Caudate nucleus (tissue), 63 donors: ENCODE measurements at places on chromosomes 3 and 15.

GRCh38 chr15:59208613-59209249 lies 2.1 kb downstream of the LDHAL6B start:
- no peak for DNase-seq

DNA sequence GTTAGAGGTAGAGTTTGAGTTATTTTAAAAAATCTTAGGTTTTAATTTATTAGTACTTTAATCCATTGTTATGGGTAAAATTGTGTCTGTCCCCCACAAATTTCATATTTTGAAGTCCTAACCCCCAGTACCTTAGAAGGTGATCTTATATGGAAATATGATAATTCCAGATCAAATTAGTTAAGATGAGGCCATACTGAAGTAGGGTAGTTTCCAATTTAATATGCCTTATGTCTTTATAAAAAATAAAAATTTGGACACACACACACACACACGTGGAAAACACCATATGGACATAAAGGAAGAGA lies 18.6 kb upstream of the ADGRG7 start:
- DNase-seq: no peak

DNA sequence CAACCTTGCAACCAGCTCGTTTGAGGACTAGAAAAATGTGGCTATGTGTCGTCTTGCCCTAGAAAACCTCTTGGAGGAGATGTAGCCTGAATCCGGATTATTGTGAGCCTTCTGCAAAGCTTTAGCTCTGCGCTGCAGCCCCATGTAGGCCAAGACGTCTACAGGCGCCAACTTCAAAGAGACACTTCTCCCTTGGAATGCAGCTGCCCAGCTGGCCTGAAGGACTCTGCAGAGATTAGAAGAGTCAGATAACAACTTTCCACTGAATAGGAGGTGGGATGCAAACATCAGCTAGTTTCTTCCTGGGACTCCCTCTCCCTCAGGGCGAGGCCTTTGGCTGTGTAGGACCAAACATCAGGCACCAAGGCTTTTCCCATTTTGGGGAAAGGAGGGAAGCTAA lies 356.5 kb upstream of the IL12A start:
- no peak for DNase-seq

DNA sequence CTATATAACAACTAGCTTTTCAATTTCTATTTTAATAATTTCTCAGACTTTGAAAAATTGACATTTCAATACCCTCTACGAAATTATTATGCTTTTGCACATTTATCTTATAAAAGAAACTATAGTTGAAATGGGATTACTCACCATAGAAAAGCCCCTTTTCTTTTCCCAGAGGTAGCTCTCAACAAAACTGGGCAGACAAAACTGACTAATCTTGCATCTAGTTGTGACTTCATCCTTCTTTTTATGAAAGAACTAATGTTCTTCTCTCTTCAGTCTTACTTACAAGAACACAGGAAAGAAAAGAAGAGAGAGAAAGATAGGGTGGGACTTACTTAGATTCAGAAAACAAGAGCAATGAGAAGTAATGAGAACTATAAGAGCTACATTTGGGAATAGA lies 61.0 kb downstream of the GPR160 start:
- DNase-seq: no peak

GRCh38 chr3:60841355-60841754 lies 409.9 kb downstream of the FHIT start:
- no peak for DNase-seq

DNA sequence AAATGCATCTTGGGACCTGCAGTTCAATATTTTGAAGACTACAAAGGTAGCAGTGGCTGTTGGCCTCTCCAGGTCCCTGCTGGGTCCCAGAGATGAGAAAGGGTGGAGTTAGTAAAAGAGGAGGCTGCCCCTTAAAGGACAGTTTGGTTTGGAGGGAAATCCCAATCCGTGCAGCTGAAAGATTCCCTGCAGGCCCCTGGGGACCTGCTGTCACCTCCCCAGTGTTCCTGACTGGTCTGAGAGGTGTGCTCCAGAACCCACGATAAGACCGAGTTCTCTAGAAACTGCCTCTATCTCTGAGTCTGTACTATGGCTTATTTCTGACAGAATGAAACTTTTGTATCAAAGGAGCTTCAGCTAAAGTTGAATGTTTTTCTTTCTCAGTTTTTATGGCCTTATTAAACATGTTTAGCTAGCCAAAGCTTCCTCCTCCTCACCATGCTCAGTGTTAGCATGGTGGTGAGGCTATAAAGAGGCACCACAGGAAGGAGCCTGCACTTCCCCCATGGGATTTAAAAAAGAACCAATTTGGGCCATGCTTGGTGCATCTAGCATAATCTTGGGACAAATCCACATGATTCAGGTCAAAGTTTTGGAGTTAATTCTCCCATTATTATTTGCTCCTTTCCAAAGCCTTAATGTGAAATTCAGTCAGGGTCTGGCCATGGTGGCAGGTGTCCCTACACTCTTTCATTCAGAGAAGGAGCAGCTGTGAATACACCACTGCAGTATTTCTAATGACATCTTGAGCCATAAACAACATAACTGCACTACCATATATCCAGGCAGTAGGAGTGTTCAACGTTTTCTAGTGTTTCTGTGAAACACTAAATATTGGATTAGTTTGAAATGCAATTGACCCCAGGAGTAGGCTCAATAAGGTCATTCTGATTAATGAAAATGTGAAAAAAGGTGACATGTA lies 74.4 kb downstream of the ATP1B3 start:
- no peak for DNase-seq

- no peak for DNase-seq
Measured at GRCh38 chr15:63351170-63351569, 30.5 kb downstream of the CA12 start.

DNA sequence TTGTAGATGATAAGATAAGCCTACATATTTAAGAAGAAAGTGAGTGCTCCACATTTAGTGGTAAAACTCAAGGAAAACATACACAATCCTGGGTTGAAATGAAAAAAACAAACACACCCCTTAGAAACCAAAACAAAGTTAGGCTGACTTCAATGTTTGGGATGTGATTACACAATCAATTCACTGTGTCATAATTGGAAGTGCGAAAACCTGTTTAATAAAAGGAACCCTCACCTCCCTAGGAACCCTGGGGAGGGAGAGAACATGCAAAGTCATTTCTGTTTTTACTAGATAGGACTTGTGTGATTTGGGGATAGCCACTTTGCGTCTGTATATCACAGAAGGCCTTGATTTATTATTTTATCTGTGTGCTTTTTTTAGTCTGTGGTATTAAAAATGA lies 275.0 kb downstream of the NFKBIZ start:
- no peak for DNase-seq

GRCh38 chr3:43870120-43870519 lies 179.4 kb downstream of the ABHD5 start:
- DNase-seq: no peak

DNA sequence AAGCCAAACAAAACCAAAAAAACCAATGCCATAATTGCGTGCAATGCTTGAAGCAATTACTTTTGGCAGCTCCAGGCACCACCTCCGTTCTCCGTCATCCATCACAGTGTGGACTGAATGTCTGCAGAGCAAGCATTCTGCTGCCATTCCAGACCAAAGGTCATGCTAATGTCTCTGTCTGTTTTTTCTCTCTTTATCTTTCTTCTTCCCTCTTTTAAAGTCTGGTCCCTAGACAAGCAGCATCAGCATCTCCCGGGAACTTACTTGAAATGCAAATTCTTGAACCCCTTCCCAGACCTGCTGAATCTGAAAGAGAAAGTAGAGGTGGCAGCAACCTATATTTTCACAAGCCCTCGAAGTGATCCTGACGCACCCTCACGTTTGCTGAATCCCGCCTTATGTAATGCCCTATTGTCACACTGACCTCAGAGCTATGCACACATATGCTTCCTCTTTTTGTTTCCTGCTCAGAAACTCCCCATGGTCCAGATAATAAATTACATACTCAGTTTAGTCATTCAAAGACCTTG lies 297.3 kb upstream of the PROK2 start:
- no peak for DNase-seq

DNA sequence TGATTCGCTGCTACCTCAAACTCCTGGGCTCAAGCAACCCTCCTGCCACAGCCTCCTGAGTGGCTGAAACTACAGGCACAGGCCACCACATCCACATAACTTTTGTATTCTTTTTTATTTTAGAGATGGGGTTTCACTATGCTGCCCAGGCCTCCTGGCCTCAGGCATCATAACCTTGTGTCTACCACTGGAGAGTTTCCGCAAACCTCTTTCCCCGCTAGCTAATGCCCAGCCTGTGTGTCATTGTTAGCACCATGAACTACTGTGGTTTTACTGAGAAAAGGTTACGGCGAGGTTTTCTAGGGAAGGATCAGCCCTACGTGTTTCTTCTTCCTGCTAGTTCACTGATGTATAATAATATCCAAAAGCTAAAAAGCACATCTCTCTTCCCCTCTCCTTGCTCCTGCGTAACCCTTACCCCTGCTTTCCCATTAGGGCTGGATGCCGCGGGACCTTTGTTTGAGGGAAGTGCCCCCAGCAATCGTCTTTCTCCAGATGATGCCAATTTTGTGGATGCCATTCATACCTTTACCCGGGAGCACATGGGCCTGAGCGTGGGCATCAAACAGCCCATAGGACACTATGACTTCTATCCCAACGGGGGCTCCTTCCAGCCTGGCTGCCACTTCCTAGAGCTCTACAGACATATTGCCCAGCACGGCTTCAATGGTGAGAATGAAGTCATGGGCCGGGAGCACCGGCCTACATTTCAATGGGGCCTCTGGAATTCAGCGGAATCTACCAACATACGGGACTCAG lies 113.7 kb downstream of the LIPC start:
- no peak for DNase-seq

DNA sequence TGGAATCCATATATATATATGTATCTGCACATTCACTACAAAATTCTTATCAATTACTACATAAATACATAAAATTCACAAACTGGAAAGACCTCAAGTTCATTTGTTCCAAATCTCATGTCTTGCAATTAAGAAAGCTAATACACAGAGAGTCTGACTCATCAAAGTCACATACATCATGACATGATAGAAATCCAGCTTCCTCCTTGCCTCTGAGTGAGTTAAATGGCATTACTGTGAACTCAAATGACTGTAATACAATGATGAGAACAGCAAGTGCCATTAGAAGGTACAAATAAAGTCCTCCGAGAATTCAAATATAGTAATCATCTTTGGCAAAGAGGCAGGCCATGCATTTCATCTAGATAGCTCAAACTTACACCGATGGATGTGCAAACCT lies 55.1 kb upstream of the AGTR1 start:
- DNase-seq: no peak
